ENCODE measurements at places on chromosomes 1 and 21. TPM values are rescaled to one million over a fixed set of nuclear protein-coding genes. Genes with fewer than 3 reads are reported as not detected.

GRCh38 chr1:1347026-1347595 lies 2.1 kb downstream of the DVL1 start:
- peak overlapping the region; percentile 80 for H3K4me3 ChIP-seq
- peaks cover 20% of the 10 kb centered on the region for H3K4me1 ChIP-seq
- no peaks in the 10 kb centered on the region for H3K36me3 ChIP-seq
- H3K27ac ChIP-seq = peak overlapping the region; percentile 40
- DNase-seq = no peak

Gene DYNLT4
- total RNA-seq = 1.5 TPM

DNA sequence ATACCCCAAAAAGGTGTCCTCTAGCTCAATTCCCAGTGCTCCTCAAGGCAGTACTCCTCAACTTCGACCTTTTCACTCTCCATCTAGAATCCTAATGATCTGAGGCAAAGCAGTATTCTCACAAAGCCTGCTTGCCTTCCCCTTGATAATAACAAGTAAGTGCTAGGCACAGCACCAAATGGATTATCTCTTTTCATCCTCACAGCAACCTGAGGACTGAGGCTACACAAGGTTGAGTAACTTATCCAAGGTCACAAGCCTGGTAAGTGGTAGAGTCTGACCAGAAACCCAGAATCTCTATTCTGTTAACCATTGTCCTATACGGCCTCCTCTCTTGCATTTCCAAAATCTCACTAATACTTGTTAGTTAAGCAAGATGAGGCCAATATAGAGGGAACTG lies 5.1 kb downstream of the SYDE2 start:
- no peak overlapping the region for H3K4me3 ChIP-seq
- no peaks in the 10 kb centered on the region for H3K27me3 ChIP-seq
- no peak overlapping the region for H3K27ac ChIP-seq
- no peak for DNase-seq

GRCh38 chr1:145994391-145995120 lies 1.8 kb downstream of the TXNIP start:
- DNase-seq = peak; percentile 57
- H3K36me3 ChIP-seq = peaks cover 37% of the 10 kb centered on the region
- peak overlapping the region; percentile 100 for H3K4me3 ChIP-seq
- H3K27ac ChIP-seq = peak overlapping the region; percentile 99
- H3K27me3 ChIP-seq = no peaks in the 10 kb centered on the region

Gene LMO4
- 31.8 TPM for total RNA-seq

GRCh38 chr1:33182401-33182841 lies 578 bp upstream of the TRIM62 start:
- peaks cover 3% of the 10 kb centered on the region for H3K36me3 ChIP-seq
- H3K27ac ChIP-seq = no peak overlapping the region
- peak overlapping the region; percentile 93 for H3K4me3 ChIP-seq
- peaks cover 31% of the 10 kb centered on the region for H3K4me1 ChIP-seq
- peaks cover 25% of the 10 kb centered on the region for H3K27me3 ChIP-seq

Gene JUN
- 36.5 TPM for total RNA-seq

DNA sequence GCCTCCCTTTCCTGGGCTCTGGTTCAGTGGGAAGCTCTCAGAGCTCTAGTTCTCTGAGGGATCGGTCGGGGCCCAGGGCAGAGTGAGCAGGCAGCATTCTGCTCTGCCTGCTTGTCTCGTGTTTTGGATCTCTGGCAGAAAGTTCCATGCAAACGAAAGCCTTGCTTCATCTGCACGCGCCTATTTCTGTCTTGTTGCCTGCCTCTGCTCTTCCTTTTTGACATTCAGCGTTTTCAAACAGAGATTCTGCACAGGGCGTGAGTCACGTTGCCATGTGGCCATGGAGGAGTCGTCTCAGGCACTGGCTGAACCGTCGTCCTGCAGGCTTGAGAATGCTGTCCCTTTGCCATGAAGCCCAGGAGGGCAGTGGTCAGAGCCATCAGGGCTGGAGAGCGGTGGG lies 20.3 kb downstream of the AJAP1 start:
- H3K4me1 ChIP-seq = no peaks in the 10 kb centered on the region
- no peak for DNase-seq
- H3K4me3 ChIP-seq = no peak overlapping the region
- no peak overlapping the region for H3K27ac ChIP-seq
- no peaks in the 10 kb centered on the region for H3K36me3 ChIP-seq

GRCh38 chr1:54486907-54487306 lies 61.1 kb upstream of the ACOT11 start:
- peaks cover 18% of the 10 kb centered on the region for H3K27me3 ChIP-seq
- DNase-seq = no peak
- H3K36me3 ChIP-seq = no peaks in the 10 kb centered on the region
- peak overlapping the region; percentile 86 for H3K4me3 ChIP-seq
- peaks cover 38% of the 10 kb centered on the region for H3K4me1 ChIP-seq

DNA sequence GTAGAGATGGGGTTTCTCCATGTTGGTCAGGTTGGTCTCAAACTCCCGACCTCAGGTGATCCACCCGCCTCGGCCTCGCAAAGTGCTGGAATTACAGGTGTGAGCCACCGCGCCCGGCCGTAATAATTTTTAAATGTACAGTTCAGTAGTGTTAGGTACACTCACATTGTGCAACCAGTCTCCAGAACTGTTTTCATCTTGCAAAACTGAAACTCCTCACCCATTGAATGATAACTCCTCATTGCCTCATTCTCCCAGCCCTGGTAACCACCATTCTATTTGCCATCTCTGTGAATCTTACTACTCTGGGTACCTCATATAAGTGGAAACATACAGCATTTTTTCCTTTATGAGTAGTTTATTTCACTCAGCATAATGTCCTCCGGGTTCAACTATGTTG lies 3.4 kb downstream of the NLRP3 start:
- no peak overlapping the region for H3K4me3 ChIP-seq
- peaks cover 56% of the 10 kb centered on the region for H3K4me1 ChIP-seq
- H3K27me3 ChIP-seq = peaks cover 19% of the 10 kb centered on the region
- H3K27ac ChIP-seq = no peak overlapping the region
- no peak for DNase-seq
